ENCODE measurements at places on chromosomes 13 and 19.

- no peaks in the 10 kb centered on the region for H3K27me3 ChIP-seq
- H3K4me3 ChIP-seq: no peak overlapping the region
- DNase-seq: no peak
- H3K27ac ChIP-seq: no peak overlapping the region
- H3K36me3 ChIP-seq: peaks cover 25% of the 10 kb centered on the region
Measured at GRCh38 chr19:18168673-18169381, 4.8 kb upstream of the IFI30 start.

- DNase-seq: no peak
- H3K36me3 ChIP-seq: no peaks in the 10 kb centered on the region
- peaks cover 49% of the 10 kb centered on the region for H3K27me3 ChIP-seq
- no peak overlapping the region for H3K27ac ChIP-seq
Measured at GRCh38 chr13:50162567-50162966, 147.3 kb downstream of the KCNRG start.

- H3K36me3 ChIP-seq: no peaks in the 10 kb centered on the region
- no peak for DNase-seq
- no peak overlapping the region for H3K4me3 ChIP-seq
- no peaks in the 10 kb centered on the region for H3K27me3 ChIP-seq
Measured at GRCh38 chr13:73870036-73870741, 264.0 kb downstream of the KLF12 start.

- H3K4me1 ChIP-seq: peaks cover 57% of the 10 kb centered on the region
- peaks cover 20% of the 10 kb centered on the region for H3K36me3 ChIP-seq
- peak overlapping the region; percentile 99 for H3K27ac ChIP-seq
- peak overlapping the region; percentile 95 for H3K4me3 ChIP-seq
Measured at GRCh38 chr13:49444524-49445395, 686 bp downstream of the SETDB2 start.

GRCh38 chr13:113976711-113977684, 3.1 kb upstream of the C13orf46 start:
- no peak overlapping the region for H3K27ac ChIP-seq
- no peak overlapping the region for H3K4me3 ChIP-seq
- DNase-seq: no peak

DNA sequence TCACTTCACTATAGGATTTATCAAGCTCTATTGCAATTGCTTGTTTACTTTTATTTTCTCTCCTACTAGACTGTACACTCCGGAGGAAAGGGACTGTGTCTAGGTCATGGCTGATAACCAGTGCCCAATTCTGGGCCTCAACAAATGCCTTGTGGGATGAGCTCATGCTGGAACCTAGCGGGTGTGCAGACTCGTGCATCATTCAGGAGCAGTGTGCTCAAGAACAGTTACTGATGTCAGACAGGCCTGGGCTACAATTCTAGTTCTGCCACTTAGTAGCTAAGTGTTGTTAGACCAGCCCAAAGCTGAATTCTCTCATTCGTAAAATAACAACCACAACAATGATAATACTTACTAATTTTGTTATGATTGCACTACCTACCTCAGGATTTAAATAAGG, 95.4 kb downstream of the CYSLTR2 start:
- H3K36me3 ChIP-seq: no peaks in the 10 kb centered on the region
- H3K4me1 ChIP-seq: peaks cover 13% of the 10 kb centered on the region
- no peak for DNase-seq
- peaks cover 1% of the 10 kb centered on the region for H3K27me3 ChIP-seq

- H3K36me3 ChIP-seq: no peaks in the 10 kb centered on the region
- peaks cover 11% of the 10 kb centered on the region for H3K27me3 ChIP-seq
- DNase-seq: no peak
Measured at GRCh38 chr13:24662195-24663088, 17.8 kb upstream of the ATP12A start.

DNA sequence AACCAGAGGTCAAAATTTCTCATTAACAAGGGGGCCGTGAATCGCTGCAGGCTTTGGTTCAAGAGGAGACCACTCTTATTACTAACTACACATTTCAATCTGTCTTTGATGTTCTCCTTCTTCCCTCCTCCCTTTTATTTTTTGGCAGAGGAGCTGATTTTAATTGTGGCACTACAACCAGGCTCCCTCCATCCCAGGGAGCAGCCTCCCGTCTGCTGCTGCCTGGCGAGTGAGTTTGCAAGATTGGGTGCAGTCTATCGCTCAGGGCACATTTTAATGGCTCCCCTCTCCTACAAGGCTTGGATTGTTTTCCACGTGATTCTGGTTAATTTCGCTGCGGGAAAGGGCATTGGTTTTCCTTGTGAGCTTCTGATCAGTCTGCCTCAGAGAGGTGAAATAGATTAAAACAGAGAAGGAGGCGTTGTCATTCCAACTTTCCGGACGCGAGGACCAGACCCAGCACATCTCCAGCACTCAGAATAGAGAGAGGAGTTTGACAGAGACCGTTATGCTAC, 81.4 kb downstream of the KCTD15 start:
- H3K4me3 ChIP-seq: no peak overlapping the region
- no peak for DNase-seq
- no peak overlapping the region for H3K27ac ChIP-seq
- H3K4me1 ChIP-seq: no peaks in the 10 kb centered on the region
